ENCODE measurements at places on chromosomes 7 and 10.
A peak's percentile ranks its signal among the peaks of the same experiment; 100 is the strongest.

- no peak overlapping the region for H3K4me3 ChIP-seq
- no peaks in the 10 kb centered on the region for H3K4me1 ChIP-seq
- H3K36me3 ChIP-seq: no peaks in the 10 kb centered on the region
- H3K27me3 ChIP-seq: no peaks in the 10 kb centered on the region
These were observed 17.5 kb downstream of the ZNF138 start for GRCh38 chr7:64811767-64812166.

DNA sequence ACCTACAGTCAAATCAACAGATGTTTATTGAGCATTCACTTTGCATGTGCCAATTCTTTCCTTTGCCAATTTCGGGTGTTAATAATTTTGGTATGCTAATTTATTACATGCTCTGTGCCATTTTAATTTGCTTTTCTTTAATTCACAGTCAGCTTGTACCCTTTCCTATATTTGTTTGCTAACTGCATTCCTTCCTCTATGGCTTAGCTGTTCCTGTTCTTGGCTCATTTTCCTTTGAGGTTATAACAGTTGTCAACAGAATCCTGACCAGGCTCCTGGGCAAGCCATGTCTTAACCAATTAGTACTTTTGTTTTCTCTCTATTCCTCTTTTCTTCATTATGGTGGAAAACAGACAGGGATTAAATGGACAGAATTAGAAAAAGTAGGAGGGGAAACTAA, 73.6 kb upstream of the RPA3 start:
- no peaks in the 10 kb centered on the region for H3K36me3 ChIP-seq
- peaks cover 13% of the 10 kb centered on the region for H3K4me1 ChIP-seq
- H3K27me3 ChIP-seq: no peaks in the 10 kb centered on the region
- H3K4me3 ChIP-seq: no peak overlapping the region
- DNase-seq: no peak

DNA sequence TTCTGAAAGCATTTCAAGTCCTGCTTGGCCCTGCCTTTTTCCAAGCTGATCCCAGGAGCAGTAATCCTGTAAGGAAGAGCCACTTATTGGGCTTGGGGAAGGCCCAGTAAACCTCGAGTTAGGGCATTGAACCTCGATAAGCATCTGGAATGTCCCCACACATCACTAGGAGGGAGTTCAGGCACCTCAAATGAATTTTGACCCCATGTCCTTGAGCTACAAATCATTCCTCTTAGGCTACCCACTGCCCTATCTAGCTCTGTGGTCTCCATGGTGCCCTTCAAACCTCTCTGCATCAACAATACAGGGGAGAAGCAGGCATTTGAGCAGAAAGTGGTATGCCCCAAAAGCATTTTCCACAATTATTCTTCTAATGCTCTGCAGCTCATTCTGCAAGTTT, 33.7 kb downstream of the ZNF503 start:
- H3K4me3 ChIP-seq: no peak overlapping the region
- H3K27me3 ChIP-seq: no peaks in the 10 kb centered on the region
- H3K27ac ChIP-seq: no peak overlapping the region
- no peak for DNase-seq

DNA sequence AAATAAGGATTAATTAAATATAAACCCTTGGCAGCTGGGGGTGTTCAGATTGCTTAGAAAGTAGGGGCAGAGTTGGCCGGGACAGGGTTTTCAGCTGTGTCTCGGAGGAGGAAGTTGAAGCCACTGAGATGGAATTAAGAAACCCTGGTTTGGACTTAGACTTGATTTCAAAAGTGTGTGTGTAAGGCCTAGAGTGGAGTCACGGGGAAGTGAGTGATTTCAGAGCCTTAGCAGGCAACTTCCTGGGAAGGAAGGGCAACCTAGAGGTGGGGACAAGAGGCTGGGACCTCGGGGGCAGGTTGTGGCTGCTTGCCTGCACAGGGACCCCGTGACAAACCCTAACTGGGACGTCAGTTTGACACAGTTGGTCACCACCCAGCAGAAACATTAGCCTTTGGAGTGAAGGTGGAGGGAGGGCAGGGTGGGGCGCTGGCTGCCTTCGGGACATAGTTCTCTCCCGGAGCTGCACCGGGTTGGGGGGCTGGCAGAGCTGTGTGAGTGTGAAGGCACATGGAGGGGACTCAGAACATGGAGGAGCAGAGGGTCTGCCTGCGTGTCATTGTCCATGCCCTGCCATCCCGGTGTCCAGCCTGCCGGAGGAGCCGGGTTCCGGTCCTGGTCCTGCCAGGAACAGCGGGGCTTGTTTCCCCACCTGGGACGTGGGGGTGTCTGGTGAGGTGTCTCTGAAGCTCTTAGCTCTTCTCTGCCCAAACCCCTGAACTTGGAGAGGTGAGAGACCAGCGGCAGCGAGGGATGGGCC, 1.8 kb downstream of the BRI3 start:
- no peaks in the 10 kb centered on the region for H3K27me3 ChIP-seq
- no peaks in the 10 kb centered on the region for H3K36me3 ChIP-seq
- H3K4me3 ChIP-seq: no peak overlapping the region
- no peak overlapping the region for H3K27ac ChIP-seq
- DNase-seq: no peak

GRCh38 chr10:69089638-69090599, 2.0 kb downstream of the SRGN start:
- no peaks in the 10 kb centered on the region for H3K27me3 ChIP-seq
- peaks cover 35% of the 10 kb centered on the region for H3K4me1 ChIP-seq
- H3K4me3 ChIP-seq: peak overlapping the region; percentile 77
- no peaks in the 10 kb centered on the region for H3K36me3 ChIP-seq

DNA sequence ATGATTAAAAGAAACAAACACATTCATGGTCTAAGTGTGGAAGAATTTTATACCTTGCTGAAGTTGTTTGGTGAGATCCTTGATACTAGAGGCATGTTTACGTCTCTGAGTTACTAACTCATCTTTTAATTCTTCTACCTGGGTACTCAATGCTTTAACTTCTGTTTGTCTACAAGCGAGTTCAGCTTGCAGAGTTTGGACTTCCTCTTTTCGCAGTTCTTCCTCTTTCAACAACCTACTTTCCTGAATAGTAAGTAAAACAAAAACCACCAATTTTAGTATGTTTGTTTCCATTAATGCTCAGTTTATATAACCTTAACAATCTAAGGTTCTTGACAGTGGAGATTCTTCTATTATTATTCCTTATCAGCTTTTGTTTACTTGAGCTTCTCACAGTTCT, 42.9 kb downstream of the CCDC186 start:
- no peaks in the 10 kb centered on the region for H3K27me3 ChIP-seq
- H3K4me3 ChIP-seq: no peak overlapping the region
- DNase-seq: no peak
- no peak overlapping the region for H3K27ac ChIP-seq
- no peaks in the 10 kb centered on the region for H3K4me1 ChIP-seq
- peaks cover 5% of the 10 kb centered on the region for H3K36me3 ChIP-seq

DNA sequence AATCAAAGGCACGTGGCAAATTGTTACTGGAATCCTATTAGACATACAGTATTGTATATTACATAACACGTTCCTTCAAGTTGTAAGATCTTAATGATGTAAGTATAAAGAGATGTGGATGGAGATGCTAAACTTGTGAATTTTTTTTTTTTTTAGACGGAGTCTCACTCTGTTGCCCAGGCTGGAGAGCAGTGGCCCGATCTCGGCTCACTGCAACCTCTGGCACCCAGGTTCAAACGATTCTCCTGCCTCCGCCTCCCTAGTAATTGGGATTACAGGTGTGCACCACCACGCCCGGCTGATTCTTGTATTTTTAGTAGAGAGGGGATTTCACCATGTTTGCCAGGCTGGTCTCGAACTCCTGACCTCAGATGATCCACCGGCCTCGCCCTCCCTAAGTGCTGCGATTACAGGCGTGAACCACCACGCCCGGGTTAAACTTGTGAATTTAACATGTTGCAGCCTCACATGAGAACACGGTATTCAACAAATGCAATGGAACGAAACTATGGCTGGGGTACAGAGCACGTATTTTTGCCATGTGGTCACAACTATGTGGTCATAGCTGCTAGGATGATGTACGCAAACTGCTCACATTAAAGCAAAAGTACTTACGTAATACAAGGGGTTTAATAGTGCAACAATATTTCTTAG, 818 bp upstream of the SUPV3L1 start:
- DNase-seq: no peak
- H3K4me1 ChIP-seq: peaks cover 9% of the 10 kb centered on the region
- H3K4me3 ChIP-seq: peak overlapping the region; percentile 98
- peak overlapping the region; percentile 75 for H3K27ac ChIP-seq

DNA sequence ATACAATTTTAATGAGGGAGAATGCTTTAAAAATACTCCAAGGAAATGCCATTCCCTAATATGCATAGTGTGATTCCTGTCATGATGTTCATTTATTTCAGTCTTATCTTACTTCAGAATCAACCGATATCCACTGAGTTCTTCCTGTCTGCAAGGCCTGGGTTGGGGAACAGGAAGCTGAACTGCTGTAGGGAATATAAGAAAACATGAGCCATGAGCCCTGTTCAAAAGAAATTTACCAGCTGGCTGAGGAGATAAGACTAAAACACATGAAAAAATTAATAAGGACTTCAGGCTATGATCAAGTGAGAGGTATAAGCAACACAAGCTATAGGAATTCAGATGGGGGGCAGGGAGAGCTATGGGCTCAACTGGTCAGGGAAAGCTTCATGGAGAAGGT, 184.7 kb downstream of the PLPP4 start:
- no peaks in the 10 kb centered on the region for H3K4me1 ChIP-seq
- H3K4me3 ChIP-seq: no peak overlapping the region
- H3K27ac ChIP-seq: no peak overlapping the region
- no peaks in the 10 kb centered on the region for H3K36me3 ChIP-seq
- no peak for DNase-seq
- H3K27me3 ChIP-seq: no peaks in the 10 kb centered on the region

GRCh38 chr10:47175181-47176123, 124.5 kb upstream of the GDF10 start:
- no peaks in the 10 kb centered on the region for H3K27me3 ChIP-seq
- no peak overlapping the region for H3K27ac ChIP-seq
- no peak for DNase-seq
- no peak overlapping the region for H3K4me3 ChIP-seq
- H3K36me3 ChIP-seq: no peaks in the 10 kb centered on the region
- H3K4me1 ChIP-seq: no peaks in the 10 kb centered on the region

GRCh38 chr7:154255324-154255723, 203.1 kb downstream of the DPP6 start:
- no peak for DNase-seq
- H3K36me3 ChIP-seq: no peaks in the 10 kb centered on the region
- H3K4me3 ChIP-seq: no peak overlapping the region

- no peaks in the 10 kb centered on the region for H3K36me3 ChIP-seq
- H3K4me3 ChIP-seq: no peak overlapping the region
- DNase-seq: peak; percentile 91
These were observed 34.9 kb upstream of the PRSS1 start for GRCh38 chr7:142714375-142714774.

GRCh38 chr10:120765226-120765803, 85.8 kb upstream of the WDR11 start:
- H3K36me3 ChIP-seq: no peaks in the 10 kb centered on the region
- no peak for DNase-seq
- no peak overlapping the region for H3K4me3 ChIP-seq
- no peaks in the 10 kb centered on the region for H3K4me1 ChIP-seq

- no peak for DNase-seq
- H3K36me3 ChIP-seq: no peaks in the 10 kb centered on the region
- no peaks in the 10 kb centered on the region for H3K27me3 ChIP-seq
These were observed 10.8 kb downstream of the NKX6-2 start for GRCh38 chr10:132774902-132775863.

- no peaks in the 10 kb centered on the region for H3K36me3 ChIP-seq
- no peak overlapping the region for H3K27ac ChIP-seq
- no peak overlapping the region for H3K4me3 ChIP-seq
- DNase-seq: no peak
- no peaks in the 10 kb centered on the region for H3K27me3 ChIP-seq
- H3K4me1 ChIP-seq: no peaks in the 10 kb centered on the region
These were observed 31.5 kb downstream of the CLIP2 start for GRCh38 chr7:74320645-74321221.

- H3K36me3 ChIP-seq: no peaks in the 10 kb centered on the region
- DNase-seq: no peak
- H3K27ac ChIP-seq: no peak overlapping the region
- no peaks in the 10 kb centered on the region for H3K27me3 ChIP-seq
- H3K4me3 ChIP-seq: no peak overlapping the region
These were observed 700.9 kb upstream of the ANKRD30A start for GRCh38 chr10:36424502-36424901.

GRCh38 chr10:102327641-102328040, 67.9 kb upstream of the NFKB2 start:
- H3K36me3 ChIP-seq: no peaks in the 10 kb centered on the region
- no peak for DNase-seq
- H3K27ac ChIP-seq: no peak overlapping the region
- no peaks in the 10 kb centered on the region for H3K4me1 ChIP-seq

DNA sequence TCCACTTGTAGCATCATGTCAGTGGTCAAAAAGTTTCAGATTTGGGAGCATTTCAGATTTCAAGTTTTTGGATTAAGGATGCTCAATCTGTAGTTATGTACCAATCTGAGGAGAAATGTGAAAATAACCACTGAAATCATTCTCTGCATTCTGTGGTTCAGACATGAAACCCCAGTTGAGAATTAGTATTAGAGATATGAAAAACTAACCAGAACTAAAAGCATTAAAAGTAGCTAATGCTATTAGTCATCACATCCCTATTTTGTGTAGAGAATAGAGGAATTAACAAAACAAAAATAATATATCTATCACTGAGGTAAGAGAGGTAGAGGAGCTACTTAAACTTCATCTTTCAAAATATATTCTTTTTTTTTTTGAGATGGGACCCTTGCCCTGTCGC, 28.0 kb downstream of the MICU1 start:
- H3K4me1 ChIP-seq: peaks cover 5% of the 10 kb centered on the region
- no peak overlapping the region for H3K4me3 ChIP-seq
- no peak for DNase-seq
- H3K27ac ChIP-seq: no peak overlapping the region
- H3K36me3 ChIP-seq: no peaks in the 10 kb centered on the region

- H3K27ac ChIP-seq: no peak overlapping the region
- no peaks in the 10 kb centered on the region for H3K36me3 ChIP-seq
- H3K4me3 ChIP-seq: no peak overlapping the region
These were observed 502.8 kb downstream of the PHTF2 start for GRCh38 chr7:78301407-78301806.

- no peak overlapping the region for H3K27ac ChIP-seq
- DNase-seq: no peak
- H3K4me3 ChIP-seq: no peak overlapping the region
- no peaks in the 10 kb centered on the region for H3K36me3 ChIP-seq
These were observed 29.3 kb downstream of the KCNMA1 start for GRCh38 chr10:77608281-77608680.

DNA sequence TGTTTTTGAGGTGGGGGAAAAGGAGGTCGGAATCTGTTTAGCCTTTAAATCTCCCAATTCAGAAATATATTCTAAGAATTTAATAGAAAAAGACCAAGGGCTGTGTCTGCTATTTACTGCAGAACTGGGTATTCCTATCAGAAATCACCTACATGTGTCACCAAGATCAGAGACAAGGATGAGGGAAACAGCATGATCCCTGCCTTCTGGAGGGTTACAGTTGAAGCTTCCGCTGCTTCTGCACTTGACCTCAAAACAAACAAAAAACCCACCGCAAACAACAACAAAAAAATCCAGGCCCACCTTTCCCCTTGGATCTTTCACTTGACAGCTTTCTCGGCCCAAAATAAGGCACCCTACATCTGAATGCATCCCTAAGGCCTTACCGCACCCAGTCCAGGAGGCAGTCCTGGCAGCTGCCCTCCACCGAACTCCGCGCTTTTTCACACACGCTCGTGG, 750 bp upstream of the CDK14 start:
- H3K27me3 ChIP-seq: no peaks in the 10 kb centered on the region
- peak overlapping the region; percentile 54 for H3K4me3 ChIP-seq
- no peaks in the 10 kb centered on the region for H3K36me3 ChIP-seq
